CD4-positive, alpha-beta T cell treated with Interferon gamma for 1 hour (primary cell): ENCODE measurements at places on chromosomes 4 and X.
A peak's percentile ranks its signal among the peaks of the same experiment; 100 is the strongest.

GRCh38 chr4:180532691-180533090, 1710.5 kb upstream of the TENM3 start:
- DNase-seq, result no peak

DNA sequence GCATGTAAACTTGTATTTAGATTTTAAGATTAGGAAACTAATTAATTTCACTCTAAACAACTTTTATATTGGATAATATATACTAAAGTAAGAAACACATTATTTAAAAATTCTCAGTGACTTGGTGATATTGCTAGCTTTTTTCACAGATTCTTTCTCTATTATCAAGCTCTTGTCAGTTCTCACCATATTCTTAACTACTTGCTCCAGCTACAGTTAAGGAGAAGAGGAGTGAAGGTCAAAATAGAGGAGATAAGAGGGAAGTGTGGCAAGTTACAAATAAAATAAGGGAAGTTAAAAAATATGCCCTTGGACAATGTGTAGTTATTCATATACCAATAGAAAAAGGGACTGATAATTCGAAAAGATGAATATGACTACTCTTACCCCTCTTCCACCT, 34.7 kb upstream of the NAF1 start:
- DNase-seq, result no peak

GRCh38 chrX:153925739-153926551, at the start of gene ARHGAP4:
ARHGAP4 (minus strand) TSS chrX:153926264; CDS start chrX:153926202, 62 bp downstream.
- peak; percentile 44 for DNase-seq

DNA sequence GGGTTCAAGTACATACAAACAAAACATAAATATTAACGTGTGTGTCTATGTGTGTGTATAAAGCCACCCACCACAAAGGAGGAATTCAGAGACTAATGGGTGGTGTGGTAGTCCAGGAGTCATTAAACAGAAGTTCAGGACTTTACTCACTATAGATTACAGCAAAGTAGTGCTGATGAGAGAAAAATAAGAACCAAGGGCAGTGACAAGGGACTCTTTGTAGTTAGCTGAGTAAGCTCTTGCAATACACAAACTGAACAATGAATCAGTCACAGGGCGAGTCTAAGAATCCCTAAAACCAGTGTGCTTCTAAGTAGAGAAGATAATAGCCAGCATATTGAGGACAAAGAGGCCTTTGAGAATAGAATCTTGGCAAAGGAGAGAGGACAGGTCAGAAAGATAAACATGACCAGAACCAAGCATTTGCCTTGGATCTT, 232.4 kb downstream of the PPP3CA start:
- no peak for DNase-seq

GRCh38 chr4:158996669-158997074, 106.2 kb upstream of the RAPGEF2 start:
- no peak for DNase-seq

- no peak for DNase-seq
Observed at GRCh38 chr4:7066006-7066405, 1.9 kb downstream of the GRPEL1 start.

- no peak for DNase-seq
Observed at GRCh38 chr4:24630937-24631336, 46.6 kb upstream of the DHX15 start.

DNA sequence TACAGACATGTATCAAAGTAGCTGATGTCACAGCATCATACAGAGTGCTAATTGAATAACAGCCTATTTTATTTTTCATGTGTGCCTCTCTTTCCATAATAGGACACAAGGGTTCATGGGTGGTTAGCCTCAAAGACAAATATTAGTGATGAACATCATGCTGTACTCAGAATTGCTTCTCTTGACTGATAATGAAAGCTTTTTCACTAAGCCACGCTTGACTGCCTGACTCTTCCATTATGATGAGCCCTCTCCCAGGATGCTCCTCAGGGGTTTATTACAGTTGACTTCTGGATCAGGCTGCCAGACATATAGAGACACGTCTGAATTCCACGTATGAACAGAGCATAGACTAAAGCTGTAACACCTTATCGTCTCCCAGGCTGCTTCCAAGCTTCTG, 2757.5 kb downstream of the PCDH7 start:
- no peak for DNase-seq

GRCh38 chr4:127007305-127007704, 625.5 kb upstream of the INTU start:
- DNase-seq, result no peak

- DNase-seq, result no peak
Observed at GRCh38 chr4:118338981-118339765, 13.6 kb downstream of the PRSS12 start.

DNA sequence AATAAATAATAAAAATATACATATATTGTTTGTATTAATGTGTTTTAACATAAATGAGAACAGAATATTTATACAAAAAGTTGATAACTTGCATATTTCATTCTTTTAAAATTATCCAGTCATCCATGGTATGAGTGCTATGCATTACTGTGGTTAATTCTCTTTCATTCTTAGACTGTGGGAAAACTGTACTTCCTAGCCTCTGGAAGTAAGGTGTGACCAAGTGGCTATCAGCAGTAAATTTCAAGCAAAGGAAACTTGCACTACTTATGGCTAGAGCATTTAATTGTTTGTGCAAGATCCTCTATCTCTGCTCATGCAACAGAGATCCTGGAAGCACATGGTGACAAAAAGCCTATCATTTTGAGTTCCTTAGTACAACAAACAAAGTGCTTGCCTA, 1054.5 kb upstream of the PABPC4L start:
- no peak for DNase-seq

- no peak for DNase-seq
Observed at GRCh38 chrX:68708503-68709290, 61.2 kb downstream of the STARD8 start.

DNA sequence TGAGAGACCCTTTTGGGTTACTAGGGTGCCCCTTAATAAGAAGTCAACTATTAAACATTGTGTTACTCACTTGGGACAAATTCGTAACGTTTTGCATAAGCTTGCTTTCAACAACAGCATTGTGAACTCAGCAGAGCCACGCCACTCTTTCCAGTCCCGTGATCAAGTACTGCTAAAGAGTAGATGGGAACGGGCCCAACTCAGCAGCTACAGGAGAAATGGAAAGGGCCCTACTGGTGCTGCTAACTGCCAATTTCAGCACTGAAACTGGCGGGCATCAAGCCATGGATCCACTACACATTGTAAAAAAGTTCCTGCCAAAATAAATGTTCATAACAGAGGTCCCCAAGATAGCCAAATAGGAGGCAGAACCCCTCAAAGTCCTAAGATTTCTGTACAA, 19.0 kb upstream of the DHX15 start:
- DNase-seq, result no peak

- DNase-seq, result no peak
Observed at GRCh38 chrX:131061306-131061705, 3.2 kb downstream of the ARHGAP36 start.

- no peak for DNase-seq
Observed at GRCh38 chrX:68835104-68835442, 6.3 kb downstream of the EFNB1 start.
